ENCODE measurements at places on chromosomes 1 and 21. TPM values are rescaled to one million over a fixed set of nuclear protein-coding genes. Genes with fewer than 3 reads are reported as not detected.

The RAD54L gene
- 9.9 TPM for total RNA-seq

The SPRR2F gene
- not detected for total RNA-seq

The UBASH3A gene
- not detected for total RNA-seq

The RNF186 gene
- total RNA-seq = not detected

The BMP8B gene
- total RNA-seq = 0.07 TPM

The RPTN gene
- not detected for total RNA-seq

The NUAK2 gene
- 1.7 TPM for total RNA-seq

The FCRL2 gene
- total RNA-seq = not detected

The CNR2 gene
- not detected for total RNA-seq

The CYP2J2 gene
- 0.22 TPM for total RNA-seq

DNA sequence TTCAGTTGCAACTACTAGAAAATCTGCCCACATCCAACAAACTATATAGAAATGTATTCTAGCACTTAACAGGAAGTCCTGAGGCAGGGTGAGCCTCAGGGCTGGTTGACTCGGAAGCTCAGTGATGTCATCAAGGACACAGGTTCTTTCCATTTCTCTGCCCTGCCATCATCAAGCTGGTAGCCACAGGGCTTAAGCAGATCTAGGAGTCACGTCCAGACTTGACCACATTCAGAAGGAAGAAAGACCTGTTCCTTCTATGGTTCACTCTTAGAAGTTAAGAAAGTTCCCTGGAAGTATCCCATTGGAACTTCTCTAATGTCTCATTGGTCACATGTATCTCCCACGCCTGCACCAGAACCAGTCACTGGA is 438.1 kb downstream of the PRDM2 start:
- no peak for DNase-seq

DNA sequence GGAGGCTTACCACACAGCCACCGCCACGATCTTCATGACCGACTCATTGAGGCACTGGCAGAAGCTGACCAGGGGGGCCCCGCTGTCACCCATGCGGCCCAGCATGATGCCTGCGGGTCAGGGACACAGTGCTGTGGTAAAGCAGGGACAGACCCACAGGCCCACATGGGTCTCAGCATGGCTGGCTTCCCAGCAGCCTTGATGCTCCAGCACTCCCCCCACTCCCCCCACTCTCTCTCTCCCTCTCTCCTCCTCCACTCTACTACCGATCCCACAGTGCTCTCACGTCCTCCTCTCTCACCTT is 31.4 kb downstream of the PODN start:
- no peak for DNase-seq

GRCh38 chr1:108826081-108826635 is 30.7 kb downstream of the AKNAD1 start:
- DNase-seq = no peak

DNA sequence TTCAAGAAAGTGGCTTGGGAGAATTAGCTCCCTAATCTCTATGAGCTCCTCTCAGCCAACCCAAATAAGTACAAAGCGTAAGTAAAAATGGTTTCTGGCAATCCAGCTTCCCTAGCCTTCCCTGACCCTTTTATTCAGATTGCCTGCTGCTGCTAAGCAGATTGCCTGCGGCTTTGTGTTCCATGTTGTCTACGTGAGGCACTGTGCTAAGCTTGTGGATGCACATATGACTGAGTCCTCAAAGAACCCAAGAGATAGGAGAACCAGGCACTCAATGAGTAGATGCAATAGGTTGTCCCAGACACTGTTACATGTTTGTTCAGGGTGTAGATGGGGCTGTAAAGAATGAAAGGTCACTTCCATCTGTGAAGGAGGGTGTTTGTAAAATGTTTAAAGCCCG is 6.3 kb upstream of the OSBPL9 start:
- no peak for DNase-seq

- no peak for DNase-seq
Observed at GRCh38 chr21:17492415-17493168, 20.3 kb upstream of the CXADR start.

GRCh38 chr21:36478207-36478701 is 1.7 kb downstream of the CLDN14 start:
- DNase-seq = no peak

DNA sequence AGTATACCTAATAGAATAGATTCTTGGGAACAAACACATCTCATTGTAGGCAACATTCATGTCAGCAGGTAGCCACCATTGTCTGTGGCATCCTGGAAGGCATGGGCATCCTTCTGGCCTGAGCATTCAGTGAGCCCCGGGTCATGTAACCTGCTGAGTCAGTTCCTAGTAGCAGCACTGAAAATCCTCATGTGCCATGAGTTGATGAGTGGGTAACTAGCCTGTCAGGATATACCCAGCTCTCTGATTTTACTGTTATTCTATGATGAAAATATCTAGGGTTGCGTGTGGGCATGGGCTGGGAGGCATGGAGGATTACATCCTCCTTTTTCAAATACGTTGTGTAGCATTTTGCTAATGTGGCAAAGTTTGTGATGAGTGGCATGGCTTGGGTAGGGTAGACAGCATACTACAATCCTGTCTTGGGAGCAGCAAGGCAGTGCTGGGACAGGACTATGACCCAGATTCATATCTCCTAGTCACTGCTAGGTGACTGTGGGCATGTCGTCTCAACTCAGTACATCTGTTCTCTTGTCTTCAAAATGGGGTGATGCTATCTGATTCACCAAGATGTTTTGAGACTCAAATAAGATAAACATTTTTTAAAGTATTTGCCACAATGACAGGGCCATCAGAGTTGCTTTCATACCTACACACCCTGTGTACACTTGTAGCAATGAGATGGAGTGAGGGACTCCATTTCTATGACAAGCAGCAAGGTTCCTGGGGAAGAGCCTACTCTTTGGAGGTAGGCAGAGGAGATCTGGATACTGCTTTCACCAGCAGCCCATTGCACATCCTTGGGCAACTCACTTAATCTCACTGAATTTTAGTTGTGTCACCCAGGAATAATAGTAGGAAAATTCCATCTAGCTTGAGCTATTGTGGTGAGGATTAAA is 62.5 kb downstream of the CD58 start:
- no peak for DNase-seq

DNA sequence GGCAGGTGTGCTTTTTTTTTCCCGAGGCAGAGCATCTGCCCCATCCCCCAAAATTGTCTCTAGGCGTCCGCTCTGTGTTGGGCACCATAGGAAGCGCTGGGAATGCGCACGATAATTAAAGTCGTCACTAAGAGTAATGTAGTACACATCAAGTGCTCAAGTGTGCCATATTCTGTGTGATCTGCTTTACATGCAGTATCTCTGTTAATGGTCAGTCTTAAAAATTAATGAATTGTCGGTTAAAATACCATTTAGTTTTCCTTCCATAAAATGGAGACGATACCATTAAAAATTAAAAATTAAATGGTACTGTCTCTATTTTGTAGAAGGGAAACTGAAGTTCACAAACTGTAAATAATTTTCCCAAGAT is 544 bp upstream of the CCT8 start:
- DNase-seq = no peak

GRCh38 chr1:164748253-164748899 is 189.4 kb downstream of the PBX1 start:
- DNase-seq = no peak

DNA sequence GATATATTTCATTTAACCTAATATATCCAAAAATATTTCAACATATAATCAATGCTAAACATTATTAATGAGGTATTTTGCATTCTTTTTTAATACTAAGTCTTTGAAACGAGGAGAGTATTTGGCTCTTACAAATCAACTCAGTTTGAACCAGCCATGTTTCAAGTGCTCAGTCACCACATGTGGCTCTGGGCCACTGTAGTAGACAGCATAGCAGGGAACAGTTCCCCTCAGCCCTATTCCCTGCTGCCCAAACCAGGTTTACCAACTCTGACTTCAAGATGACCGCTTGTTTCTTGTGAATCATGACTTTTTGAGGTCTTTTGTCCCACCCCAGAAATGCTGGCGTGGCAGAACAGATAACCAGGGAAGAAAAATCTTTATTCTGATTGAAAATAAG is 5.7 kb downstream of the ZNF672 start:
- DNase-seq = no peak

- DNase-seq = no peak
Observed at GRCh38 chr1:20354610-20355009, 63.9 kb downstream of the VWA5B1 start.

- no peak for DNase-seq
Observed at GRCh38 chr1:202964791-202965410, 2.2 kb downstream of the CYB5R1 start.

DNA sequence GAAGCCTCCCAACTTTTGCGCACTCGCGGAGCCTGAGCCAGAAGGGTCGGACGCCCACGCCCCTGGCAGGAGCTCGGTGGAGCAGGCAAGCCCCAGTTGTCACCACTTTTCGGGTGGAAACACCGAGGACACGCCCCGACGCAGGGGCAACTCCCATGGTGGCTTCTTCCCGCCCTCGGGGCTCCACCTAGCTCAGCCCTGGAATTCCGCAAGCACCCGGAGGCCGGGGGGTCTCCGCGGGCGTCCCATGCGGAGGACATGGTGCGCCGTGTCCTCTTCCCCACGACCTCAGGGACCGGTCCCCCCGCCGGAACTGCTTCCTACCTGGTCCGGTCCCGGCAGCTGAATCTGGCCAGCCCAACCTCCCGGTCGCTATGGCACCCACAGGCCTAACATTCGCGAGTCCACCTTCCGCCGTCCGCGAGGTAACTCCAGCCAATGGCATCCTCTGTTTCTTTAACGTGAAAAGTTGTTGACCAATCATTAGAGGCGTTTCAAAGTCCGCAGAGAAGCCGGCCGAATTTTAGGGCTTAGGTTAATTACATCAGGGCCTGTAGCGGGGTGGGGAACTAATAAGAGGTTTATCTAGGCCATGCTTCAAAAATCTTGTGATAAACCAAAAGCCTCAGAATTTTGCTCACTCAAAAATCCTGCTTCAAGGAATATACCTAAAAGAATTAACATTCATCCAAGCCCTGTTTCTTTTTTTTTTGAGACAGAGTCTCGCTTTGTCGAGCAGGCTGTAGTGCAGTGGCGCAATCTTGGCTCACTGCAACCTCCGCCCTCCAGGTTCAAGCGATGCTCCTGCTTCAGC is at the start of gene STPG1:
STPG1 (minus strand) TSS at position 433 of the 814 bp plus-strand sequence. CDS start 12,394 bp downstream, outside the sequence.
- DNase-seq = no peak

- no peak for DNase-seq
Observed at GRCh38 chr1:40339420-40340323, 22.6 kb upstream of the COL9A2 start.

DNA sequence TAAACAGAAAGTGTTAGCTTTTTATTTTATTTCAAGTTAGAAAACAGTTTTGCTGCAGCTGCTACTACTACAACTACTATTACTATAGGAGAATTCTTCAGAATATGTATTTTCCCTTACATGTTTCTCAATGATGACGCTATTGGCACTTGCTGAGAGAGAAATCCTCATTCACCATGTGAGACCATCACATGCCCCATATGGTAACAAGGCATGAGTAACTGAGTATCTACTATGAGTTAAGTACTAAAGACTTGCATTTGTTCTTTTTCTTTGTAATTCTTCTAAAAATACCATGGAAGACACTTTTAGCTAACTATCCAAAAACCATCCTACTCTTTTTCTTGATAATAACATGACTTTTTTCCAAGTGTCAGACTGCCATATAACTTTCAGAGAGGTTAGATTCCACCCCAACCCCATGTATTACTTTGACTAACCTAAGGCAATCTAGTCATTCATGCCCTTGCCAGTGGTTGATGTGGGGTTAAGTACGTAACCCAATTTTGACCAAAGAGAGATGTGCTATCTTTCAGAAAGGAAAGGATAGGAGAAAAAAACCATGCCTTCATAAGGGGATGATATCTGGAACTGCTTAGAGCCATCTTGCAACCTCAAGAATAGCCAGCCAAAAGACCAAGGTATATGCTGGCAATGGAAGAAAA is 42.9 kb downstream of the COP1 start:
- DNase-seq = no peak

DNA sequence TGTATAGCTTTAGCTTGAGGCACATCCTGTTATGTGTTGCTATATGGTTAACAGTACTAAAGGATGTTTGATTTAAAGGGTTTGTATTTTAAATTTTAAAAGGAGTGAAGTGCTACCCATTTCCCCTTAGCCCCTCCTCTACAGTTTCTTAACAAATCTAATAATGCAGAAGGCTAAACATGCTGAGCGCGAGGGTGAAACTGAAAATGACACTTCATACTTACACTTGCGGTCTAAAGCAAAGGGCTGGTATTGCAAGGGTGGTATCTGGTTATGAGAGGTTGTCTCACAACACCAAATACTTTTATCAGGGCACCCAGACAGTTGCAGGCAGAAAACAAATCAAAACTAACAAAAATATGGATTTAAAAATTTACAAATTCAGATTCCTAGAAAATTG is 172.3 kb downstream of the SIPA1L2 start:
- no peak for DNase-seq

DNA sequence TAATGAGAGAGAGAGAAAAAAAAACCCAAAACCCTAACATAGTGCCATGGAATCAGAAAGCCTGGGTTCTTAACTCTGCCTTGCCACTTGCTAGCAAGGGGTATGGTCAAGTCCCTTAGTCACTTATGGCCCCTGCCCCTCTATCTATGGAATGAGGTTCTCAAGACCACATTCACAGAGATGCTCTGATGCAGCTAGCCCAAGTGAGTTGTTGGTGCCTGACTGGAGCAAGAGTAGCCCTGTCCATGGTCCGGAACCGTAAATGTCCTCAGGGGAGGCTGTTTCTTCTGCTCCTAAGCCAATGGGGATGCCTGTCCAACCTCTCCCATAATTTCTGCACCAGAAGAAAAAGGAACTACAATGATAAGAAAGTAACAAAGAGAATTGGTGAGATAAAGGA is 56.8 kb downstream of the CSMD2 start:
- no peak for DNase-seq

DNA sequence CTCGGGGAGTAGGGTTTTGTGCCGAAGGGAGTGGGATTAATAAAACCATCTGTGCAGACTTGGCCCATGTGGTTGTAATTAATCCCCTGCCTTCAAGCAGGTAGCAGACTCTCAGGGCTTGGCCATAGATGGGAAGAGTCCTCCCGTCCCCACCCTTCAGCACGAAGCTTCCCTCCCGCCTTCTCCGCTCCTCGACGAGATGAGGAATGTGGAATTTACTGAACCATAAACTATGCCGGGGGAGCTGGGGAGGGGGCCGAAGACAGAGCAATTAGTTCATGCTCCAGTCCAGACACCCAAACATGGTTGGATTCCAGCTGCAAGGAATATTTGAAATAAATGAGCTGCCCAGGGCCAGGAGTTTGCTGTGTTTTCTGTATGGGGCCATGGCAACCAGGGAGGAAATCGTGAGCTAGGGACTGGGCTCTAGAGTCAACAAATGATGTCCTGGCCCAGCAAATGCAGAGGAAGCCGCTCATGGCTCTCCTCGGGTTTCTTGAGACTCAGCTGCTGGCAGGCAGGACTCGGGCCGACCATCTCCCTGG is 78.8 kb downstream of the SPSB1 start:
- no peak for DNase-seq

DNA sequence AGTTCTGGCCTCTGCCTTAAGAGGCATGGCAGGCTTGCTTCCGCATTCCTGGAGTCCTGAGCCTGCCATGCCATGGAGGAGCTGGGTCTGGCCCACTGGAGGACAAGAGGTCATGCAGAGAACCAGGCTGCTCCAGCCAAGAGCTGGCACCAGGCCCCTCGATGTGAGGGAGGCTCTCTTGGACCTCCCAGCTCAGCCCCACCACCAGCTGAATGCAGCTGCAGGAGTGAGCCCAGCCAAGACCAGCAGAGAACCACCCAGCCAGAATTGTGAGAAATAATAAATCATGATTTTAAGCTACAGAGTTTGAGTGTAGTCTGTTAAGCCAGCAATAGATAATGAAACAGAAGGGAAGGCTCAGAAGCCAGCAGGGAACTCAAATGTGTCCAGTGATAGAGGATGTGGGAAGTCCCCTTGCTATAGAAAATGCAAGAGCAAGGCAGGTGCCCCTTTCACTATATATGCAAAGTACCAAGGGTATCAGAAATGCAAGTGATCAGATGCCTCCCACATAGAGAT is 118.4 kb downstream of the HIVEP3 start:
- DNase-seq = no peak
